Stimulated activated CD8-positive, alpha-beta memory T cell treated with anti-CD3 and anti-CD28 coated beads, Interleukin-15, amount 100 ng/mL, for 24 hours (primary cell): ENCODE measurements at places on chromosomes 12 and 14.

- DNase-seq = no peak
Observed at GRCh38 chr12:113190761-113191160, 5.2 kb downstream of the RITA1 start.

- no peak for DNase-seq
Observed at GRCh38 chr12:44531320-44531971, 344.7 kb downstream of the NELL2 start.

GRCh38 chr12:124833693-124834122 is 30.0 kb downstream of the SCARB1 start:
- DNase-seq = no peak

- DNase-seq = no peak
Observed at GRCh38 chr12:96225044-96225855, 31.1 kb downstream of the ELK3 start.

DNA sequence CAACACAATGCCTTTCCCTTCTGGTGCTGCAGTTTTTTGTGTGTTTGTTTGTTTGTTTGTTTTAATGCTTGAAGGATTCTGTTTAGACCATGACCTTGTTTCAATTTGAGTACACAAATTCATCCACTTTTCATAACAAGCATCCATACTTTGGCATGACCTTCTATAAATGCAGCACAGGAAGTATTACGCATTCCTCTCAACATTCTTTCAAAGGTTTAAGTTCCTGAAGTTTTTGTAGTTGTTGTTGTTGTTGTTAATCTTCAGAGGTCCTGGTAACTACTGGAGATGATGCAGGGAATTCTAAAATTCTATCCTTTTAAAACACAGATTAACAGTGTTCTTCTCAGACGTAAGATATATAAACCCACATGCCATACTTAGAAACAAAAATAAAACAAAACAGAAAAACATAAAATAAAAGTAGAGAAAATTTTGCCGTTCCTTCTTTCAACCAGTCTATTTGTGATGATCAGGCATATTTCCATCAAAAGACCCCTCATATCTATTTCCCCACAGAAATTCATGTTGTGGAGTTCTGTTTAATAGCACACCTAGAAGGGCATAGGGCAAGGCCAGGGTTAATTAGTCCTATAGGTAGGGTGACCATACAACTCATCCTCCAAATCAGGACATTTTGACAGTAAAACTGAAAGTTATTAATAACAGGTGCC is 529.9 kb downstream of the NOVA1 start:
- no peak for DNase-seq

- no peak for DNase-seq
Observed at GRCh38 chr12:40312982-40313576, 88.3 kb downstream of the LRRK2 start.

GRCh38 chr14:104179564-104180129 is 41.3 kb downstream of the KIF26A start:
- no peak for DNase-seq

DNA sequence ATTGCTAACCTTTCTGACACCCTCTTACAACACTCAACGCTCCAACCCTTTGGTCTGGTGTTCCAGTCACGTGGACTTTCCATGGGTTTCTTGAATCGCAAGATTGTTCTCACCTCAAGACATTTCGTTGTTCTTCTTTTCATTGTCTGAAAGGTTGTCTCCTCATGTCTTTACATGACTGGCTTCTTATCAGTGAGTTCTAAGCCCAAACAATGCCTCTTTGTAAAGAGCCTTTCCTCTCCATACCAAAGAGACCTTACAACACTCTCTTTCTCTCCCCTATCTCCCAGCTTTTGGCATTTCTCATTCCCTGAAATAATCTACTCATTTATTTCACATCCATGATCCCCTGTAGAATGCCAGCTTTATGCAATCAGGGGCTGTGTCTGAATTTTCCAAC is 1144.8 kb downstream of the AACS start:
- no peak for DNase-seq

DNA sequence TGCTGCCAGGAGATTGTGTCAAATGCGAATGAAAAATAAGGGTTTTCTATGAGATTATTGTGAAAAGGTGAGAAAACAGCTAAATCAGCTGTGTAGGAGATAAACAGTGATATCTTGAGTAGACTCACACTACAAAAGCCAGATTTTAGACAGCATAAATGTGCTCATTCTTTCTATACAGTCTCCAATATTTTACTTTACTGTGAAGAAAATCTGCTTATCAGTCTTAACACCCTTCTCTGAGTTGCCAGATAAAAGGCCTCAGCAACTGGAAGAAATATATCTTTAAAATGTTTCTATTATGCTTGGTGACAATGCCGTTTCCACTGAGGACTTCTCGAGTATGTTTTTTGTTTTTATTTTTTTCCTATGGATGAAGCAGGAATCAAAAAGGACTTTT is 47.0 kb upstream of the PTCSC3 start:
- no peak for DNase-seq

GRCh38 chr12:71610031-71610795 is 53.4 kb downstream of the ZFC3H1 start:
- no peak for DNase-seq

DNA sequence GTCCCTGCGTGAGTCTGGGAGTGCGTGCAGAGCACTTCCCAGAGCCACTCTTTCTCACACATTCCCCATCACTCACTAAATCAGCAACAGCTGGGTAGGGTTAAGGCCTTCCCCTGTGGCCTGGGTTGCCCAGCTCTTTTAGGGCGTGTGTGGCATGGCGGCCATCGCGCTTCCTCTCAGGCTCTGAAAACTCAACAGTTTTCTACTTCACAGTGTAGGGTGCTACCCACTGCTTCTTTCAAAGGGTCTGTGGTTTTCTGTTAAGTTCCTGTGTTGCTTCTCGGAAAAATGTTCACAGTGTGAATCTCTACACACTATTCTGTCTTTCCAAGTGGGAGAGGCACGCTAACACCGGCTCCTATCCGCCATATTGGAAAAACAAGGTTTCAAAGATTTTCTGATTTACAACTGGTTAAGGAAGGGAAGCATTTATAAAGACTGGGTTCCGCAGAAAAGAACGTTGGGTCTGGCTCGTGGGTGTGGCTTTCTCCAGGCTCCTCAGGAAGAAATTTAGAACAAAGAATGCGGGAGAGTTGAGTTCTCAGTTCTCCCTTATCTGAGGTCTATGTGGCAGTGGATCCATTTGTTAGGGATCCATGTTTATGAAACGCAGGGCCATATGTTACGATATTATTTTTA is 34.9 kb upstream of the AEBP2 start:
- DNase-seq = no peak

- no peak for DNase-seq
Observed at GRCh38 chr12:52900166-52900895, 4.5 kb downstream of the KRT8 start.

- DNase-seq = no peak
Observed at GRCh38 chr12:14313379-14314138, 51.9 kb upstream of the ATF7IP start.

DNA sequence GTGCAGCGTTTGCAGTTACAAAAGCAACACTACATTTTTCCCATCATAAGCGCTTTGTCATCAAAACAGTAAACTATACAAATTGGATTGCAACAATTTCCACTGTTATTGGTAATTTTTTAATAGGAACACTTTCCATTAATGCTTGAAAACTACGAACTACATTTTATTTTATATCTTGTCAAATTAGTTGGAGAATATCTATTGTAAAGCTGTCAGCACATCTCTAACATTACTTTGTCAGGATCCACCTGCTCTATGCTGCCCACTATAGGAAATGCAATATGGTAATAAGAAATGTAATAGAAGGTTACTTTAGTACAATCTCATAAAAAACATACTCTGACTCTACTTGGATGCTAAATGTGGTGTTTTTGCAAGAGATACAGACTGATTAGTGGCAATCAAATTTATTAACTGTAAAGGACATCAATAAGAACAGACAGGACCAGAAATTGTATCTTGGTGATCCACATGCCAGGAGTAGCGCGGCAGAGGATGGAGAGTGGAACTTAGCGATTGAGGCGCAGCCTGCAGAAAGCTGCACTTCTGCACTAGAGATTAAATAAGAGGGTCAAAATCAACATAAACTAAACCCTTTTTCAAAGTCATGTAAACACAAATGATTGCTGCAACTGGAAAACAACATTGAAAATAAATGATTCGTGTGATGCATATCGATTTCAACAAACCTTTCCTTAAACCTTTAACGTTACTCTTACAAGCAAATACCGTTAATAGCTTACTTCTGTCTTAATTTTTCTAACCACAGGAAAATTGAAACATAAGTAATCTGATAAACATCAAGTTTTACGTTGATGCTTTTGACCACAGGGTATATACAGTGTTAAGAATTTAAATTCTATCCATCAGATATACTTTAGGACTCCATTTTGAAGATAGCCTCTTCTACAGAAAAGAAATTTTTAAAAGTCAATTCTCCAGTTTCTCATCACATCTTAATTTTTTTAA is 3.6 kb upstream of the ARID2 start:
- no peak for DNase-seq

GRCh38 chr12:51951199-51951842 is at the start of gene ACVR1B:
ACVR1B (plus strand) TSS chr12:51951699; CDS start chr12:51951744, 45 bp downstream.
- peak; percentile 67 for DNase-seq

DNA sequence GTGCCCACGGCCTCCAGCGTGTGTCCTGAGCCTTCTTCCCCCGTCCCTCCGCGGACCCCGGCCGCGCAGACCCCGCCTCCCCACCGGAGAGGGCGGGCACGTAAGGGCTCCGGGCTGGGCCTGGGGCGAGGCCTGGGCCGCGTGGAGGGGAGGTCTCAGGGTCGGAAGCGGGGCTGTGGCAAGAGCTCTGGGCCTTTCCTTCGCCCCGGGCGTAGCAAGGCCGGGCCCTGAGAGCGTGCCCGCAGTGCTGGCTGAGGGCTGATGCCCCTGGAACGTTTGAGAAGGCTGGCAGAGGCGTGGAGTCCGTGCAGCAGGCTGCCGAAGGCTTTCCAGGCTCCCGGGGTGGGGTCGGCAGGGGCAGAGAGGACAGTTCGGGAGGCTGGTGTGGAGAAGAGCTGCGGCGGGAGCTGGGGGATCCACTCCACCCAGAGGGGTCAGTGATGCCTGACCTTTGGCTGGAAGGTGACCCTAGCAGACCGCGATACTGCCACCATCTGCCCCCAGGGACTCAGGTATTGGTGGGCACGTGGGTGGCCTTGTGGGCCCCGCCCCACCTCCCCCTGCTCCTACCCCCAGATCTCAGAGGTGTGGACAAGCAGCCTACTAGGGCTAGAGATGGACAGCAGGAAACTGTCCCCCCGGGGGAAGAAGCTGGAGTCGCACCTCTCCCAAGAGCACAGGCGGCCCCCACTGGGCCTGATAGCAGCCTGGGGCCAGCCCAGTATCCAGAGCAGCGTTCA is 558 bp downstream of the TEX22 start:
- no peak for DNase-seq

GRCh38 chr14:23362200-23362599 is 2.8 kb downstream of the EFS start:
- DNase-seq = no peak

DNA sequence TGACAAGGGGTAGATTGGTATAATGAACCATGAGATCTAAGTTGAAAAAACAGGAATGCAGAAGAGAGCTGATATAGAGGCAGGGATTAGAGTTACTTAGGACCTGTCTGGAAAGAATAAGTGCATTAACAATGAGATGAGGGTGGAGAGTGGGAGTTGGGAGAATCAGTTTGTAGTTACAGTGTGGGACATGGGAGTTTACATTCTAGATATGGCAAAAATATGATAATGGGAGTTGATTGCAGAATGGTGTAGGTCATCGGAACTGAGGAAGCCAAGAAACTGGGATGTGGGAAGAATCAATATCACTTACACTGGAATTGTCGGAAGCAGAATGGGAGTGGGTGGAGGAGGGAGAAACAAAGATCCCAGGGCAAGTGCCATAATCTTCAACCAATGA is 301.1 kb upstream of the NPAS3 start:
- DNase-seq = no peak

DNA sequence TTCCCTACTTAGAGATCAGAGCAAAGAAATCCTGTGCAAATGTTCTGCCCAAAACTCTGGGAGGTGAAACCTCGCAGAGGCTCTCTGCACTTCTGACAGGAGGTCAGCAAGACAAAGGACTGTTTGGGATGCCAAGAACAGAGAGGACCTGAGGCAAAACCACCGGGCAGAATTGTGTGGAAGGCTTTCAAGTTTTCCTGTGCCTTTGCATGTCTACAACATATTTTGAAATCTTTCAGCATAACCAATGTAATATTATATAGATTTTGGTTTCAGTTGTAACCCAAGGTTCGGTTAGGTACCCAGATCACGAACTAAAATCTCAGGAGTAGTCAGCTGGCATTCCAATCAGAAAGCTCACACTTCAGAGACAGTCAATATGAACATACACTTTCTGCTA is 99.4 kb upstream of the PLEKHA5 start:
- no peak for DNase-seq

- no peak for DNase-seq
Observed at GRCh38 chr14:72111911-72112310, 179.7 kb downstream of the RGS6 start.

- DNase-seq = no peak
Observed at GRCh38 chr12:28958553-28959195, 190.4 kb upstream of the FAR2 start.

DNA sequence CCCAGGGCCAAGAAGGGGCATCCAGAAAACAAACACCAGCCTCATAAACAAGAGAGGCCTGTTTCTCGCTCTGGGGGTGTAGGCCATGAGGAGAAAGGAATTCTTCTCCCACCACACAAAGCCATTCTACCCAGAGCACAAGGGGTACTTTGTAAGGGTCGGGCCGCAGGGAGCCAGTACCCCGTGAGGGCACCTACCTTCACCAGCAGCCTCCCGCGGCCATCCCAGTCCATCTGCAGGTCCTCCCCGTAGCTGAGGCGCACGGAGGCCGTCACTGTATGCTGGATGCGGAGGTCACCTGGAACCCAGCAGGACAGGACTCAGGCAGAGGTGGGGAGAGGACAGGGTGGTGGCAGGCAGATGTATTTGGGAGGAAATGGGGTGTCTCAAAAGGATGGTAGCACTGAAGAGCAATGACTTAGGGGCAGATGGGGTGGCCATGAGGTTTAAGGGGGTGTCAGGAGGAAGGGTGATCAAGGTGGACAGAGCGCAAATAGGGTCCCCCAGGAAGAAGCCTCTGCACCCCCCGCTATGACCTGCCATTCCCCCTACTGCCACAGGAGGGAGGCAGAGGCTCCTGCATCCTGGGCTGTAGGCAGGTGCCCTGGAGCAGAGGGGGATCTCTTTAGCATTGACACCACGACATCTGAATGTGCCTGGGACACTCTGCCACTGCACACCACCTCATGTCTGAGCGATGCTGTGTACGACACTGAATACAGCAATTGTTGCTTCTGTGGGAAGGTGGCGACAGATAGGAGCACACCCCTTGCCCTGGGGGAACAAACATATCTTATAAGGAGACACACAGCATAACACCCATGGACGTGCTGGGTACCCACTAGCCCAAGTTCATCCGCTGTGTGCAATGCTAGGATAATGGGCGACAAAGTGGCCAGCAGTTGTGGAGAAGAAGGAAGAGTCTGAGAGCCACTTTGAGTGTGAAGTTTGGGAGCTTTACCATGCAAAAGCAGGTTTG is 61.4 kb downstream of the VWF start:
- peak; percentile 29 for DNase-seq
